ENCODE measurements at places on chromosomes 2 and 18. TPM values are rescaled to one million over a fixed set of nuclear protein-coding genes. Genes with fewer than 3 reads are reported as not detected.

ZSWIM2 gene
- total RNA-seq = not detected

SMAD7 gene
- 23.6 TPM for total RNA-seq

STEAP3 gene
- total RNA-seq = 54.9 TPM

ASXL3 gene
- total RNA-seq = not detected

EMILIN1 gene
- total RNA-seq = 0.43 TPM

CCDC68 gene
- 5.8 TPM for total RNA-seq

KLHL29 gene
- 7.9 TPM for total RNA-seq

PSD4 gene
- total RNA-seq = 14.8 TPM

ONECUT2 gene
- 0.68 TPM for total RNA-seq

TET3 gene
- total RNA-seq = 7.7 TPM

SKOR2 gene
- total RNA-seq = not detected

MOGAT1 gene
- not detected for total RNA-seq

IL1B gene
- 0.13 TPM for total RNA-seq

LCT gene
- 0.04 TPM for total RNA-seq

ARHGEF4 gene
- total RNA-seq = 7.8 TPM

RAPGEF4 gene
- total RNA-seq = 0.45 TPM

ZNG1B gene
- total RNA-seq = 38.9 TPM

COL4A3 gene
- total RNA-seq = 0.90 TPM

ANKRD36C gene
- total RNA-seq = 3.5 TPM

SPP2 gene
- total RNA-seq = not detected

CFAP65 gene
- 0.22 TPM for total RNA-seq

SMAD2 gene
- 69.2 TPM for total RNA-seq

MAL gene
- 0.27 TPM for total RNA-seq

CD8B gene
- total RNA-seq = not detected

EIF2AK3 gene
- total RNA-seq = 51.6 TPM

LRATD1 gene
- total RNA-seq = 0.09 TPM

CFC1 gene
- total RNA-seq = not detected

RPE gene
- 57.4 TPM for total RNA-seq

ANAPC1 gene
- 29.9 TPM for total RNA-seq

SLC40A1 gene
- total RNA-seq = 1.5 TPM

PARD3B gene
- total RNA-seq = 0.52 TPM

RGPD3 gene
- total RNA-seq = 0.16 TPM

HOXD12 gene
- not detected for total RNA-seq

DUSP28 gene
- total RNA-seq = 6.7 TPM

FAP gene
- total RNA-seq = not detected

SCN2A gene
- 0.04 TPM for total RNA-seq

GKN2 gene
- total RNA-seq = 1.5 TPM

GRB14 gene
- total RNA-seq = 5.0 TPM

MORN2 gene
- 48.2 TPM for total RNA-seq

SAG gene
- total RNA-seq = not detected

All from A549 treated with dexamethasone at 1 μM for 4 hours (cell line).